ENCODE measurements at places on chromosomes 6 and 20. TPM values are rescaled to one million over a fixed set of nuclear protein-coding genes. Genes with fewer than 3 reads are reported as not detected.

DNA sequence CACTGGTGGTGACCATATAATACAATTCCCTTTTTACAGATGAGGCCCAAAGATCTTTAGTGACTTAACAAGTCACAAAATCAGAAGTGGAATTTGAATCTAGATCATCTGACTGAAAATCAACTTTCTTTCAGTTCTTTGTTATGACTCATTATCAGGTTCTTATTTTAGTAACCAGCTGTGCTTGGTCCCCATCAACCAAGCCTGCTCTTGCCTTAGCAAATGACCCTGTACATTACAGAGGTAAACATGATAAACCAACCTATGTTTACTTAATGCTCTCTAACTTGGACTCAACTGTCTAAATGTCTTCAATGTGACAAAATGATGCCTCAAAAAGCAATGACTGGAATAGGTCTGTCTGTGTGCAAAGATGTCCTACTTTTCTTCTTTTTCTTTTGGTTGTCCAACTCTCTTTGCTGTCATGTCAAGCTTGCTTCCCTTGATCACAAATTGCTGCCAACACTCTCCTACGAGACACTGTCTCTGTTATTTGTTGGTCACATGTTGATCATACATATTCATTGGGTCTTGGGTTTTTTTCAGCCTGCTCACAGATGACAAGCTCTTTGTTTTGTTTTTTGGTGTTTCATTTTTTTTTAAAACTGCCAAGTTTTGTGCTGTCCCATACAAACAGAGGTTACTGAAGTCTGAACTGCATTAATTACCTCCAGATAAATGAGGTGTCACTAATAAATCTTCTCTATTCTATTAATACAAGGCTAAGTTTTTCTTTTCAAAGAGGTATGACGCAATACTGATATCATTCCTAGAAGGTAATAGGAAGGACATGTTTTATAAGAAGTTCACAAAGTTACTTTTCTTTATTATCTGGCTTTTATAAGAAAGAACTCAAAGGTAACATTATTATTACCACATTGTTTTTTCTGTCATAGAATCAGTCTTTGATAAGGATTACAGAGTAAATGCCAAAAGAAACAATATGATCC lies 62.2 kb upstream of the PLN start:
- H3K36me3 ChIP-seq, result peaks cover 51% of the 10 kb centered on the region
- no peak overlapping the region for H3K27ac ChIP-seq
- peaks cover 14% of the 10 kb centered on the region for H3K4me1 ChIP-seq
- no peak for DNase-seq

Gene SNAP91
- 2.6 TPM for total RNA-seq

- H3K36me3 ChIP-seq, result no peaks in the 10 kb centered on the region
- DNase-seq, result no peak
- H3K27me3 ChIP-seq, result no peaks in the 10 kb centered on the region
- peaks cover 83% of the 10 kb centered on the region for H3K4me1 ChIP-seq
- no peak overlapping the region for H3K27ac ChIP-seq
These were observed 8.9 kb downstream of the FYN start for GRCh38 chr6:111864138-111865048.

Gene PLCB1
- 6.0 TPM for total RNA-seq

DNA sequence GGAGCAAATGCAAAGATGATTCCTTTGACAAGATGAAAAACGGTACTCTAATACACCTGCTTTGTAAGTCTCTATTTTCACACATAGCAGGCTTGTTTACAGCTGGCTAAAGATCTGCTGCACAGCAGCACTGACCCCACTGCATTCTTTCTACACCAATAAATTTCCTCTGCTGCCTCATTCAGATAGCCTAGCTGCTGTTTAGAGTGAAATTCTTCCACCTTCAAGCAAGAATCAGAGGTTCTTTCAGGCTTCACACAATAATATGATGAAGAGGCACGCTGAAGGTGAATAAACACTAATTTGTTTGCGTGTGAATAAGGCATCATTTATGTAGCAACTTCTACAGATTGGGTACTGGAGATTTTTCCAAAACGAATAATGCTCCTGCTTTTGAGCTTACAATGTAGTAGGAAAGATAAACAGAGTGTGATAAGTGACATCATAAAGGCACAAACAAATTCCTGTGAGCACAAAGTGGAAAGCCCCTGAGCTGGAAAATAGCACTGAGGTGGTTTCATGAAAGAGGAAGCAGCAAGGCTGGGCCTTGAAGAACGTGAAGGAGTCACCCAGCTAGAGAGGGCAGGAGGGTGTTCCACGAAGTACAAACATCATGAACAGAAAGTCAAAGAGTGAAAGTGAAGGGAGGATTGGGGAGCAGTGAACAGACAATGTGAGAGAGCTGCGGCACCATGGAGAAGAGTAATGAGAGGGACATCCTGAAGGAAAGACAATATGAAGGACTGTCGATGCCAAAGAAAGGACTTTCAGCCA lies 543.4 kb downstream of the CD83 start:
- H3K4me3 ChIP-seq, result no peak overlapping the region
- H3K36me3 ChIP-seq, result no peaks in the 10 kb centered on the region
- DNase-seq, result no peak
- peaks cover 13% of the 10 kb centered on the region for H3K4me1 ChIP-seq
- H3K27ac ChIP-seq, result no peak overlapping the region

Gene ADAM33
- 10.8 TPM for total RNA-seq

- H3K4me3 ChIP-seq, result no peak overlapping the region
- no peaks in the 10 kb centered on the region for H3K27me3 ChIP-seq
- no peak for DNase-seq
- H3K36me3 ChIP-seq, result no peaks in the 10 kb centered on the region
- H3K4me1 ChIP-seq, result peaks cover 59% of the 10 kb centered on the region
These were observed 64.3 kb downstream of the NOL4L start for GRCh38 chr20:32520927-32521203.

- no peaks in the 10 kb centered on the region for H3K4me1 ChIP-seq
- peaks cover 50% of the 10 kb centered on the region for H3K27me3 ChIP-seq
- no peak overlapping the region for H3K27ac ChIP-seq
- no peaks in the 10 kb centered on the region for H3K36me3 ChIP-seq
These were observed 1.2 kb downstream of the FUT9 start for GRCh38 chr6:96017070-96017359.

DNA sequence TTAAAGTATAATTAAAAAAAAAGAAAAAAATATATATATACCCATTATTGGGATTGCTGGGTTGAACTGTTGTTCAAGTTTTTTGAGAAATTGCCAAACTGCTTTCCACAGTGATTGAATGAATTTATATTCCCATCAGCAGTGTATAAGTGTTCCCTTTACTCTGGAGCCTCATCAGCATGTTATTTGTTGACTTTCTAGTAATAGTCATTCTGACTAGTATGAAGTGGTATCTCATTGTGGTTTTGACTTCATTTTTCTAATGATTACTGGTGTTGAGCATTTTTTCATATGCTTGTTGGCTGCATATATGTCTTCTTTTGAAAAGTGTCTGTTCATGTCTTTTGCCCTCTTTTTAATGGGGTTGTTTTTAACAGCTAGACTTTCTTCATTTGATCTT lies 1260.8 kb upstream of the GJE1 start:
- H3K4me1 ChIP-seq, result no peaks in the 10 kb centered on the region
- H3K36me3 ChIP-seq, result no peaks in the 10 kb centered on the region
- H3K27ac ChIP-seq, result no peak overlapping the region
- H3K4me3 ChIP-seq, result no peak overlapping the region
- no peaks in the 10 kb centered on the region for H3K27me3 ChIP-seq
- no peak for DNase-seq

DNA sequence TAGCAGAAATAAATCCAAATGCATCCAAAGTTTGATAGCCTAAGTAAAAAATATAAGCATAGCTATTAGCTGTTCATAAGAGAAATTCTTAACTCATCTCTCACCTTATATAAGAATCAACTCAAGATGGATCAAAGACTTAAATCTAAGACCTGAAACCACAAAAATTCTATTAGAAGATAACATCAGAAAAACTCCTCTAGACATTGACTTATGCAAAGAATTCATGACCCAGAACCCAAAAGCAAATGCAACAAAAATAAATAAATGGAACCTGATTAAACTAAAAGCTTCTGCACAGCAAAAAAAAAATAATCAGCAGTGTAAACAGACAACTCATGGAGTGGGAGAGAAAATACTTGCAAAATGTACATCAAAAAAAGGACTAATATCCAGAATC lies 184.3 kb downstream of the TFAP2A start:
- no peak overlapping the region for H3K27ac ChIP-seq
- no peak for DNase-seq
- H3K4me1 ChIP-seq, result no peaks in the 10 kb centered on the region
- H3K27me3 ChIP-seq, result no peaks in the 10 kb centered on the region
- no peak overlapping the region for H3K4me3 ChIP-seq

DNA sequence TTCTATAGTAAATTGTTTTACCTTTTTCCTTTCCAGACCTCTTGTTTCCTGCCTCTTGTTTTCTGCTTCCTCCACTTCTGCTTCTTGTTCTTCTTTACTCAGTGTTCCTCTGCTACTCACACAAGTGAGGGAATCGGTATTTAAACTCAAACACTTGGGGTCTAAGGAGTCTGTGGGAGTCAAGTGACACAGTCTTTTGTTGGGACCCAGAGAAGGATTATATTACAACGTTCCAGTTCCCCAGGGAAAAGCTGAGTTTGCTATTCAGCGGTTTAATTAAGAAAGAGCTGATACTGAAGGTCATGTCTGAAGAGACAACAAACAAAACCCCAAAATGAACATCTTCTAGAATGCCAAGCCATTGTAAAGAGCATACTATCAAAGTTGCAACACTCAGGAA lies 107.8 kb upstream of the CITED2 start:
- DNase-seq, result no peak
- no peak overlapping the region for H3K4me3 ChIP-seq
- no peaks in the 10 kb centered on the region for H3K4me1 ChIP-seq
- H3K36me3 ChIP-seq, result no peaks in the 10 kb centered on the region
- H3K27ac ChIP-seq, result no peak overlapping the region

DNA sequence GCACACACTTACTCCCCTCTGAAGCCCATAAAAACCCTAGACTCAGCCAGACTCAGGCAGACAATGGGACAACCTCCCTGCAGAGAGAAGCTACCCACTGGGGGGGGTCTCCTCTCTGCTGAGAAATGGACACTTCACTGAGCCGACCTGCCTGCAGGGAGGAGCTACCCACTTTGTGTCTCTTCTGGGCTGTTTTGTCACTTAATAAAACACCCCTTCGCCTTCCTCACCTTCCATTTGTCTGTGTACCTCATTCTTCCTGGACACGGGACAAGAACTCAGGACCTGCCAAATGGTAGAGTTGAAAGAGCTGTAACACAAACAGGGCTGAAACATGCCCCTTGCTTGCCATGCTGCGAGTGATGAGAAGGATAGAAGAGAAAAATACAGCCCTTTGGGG lies 151.7 kb upstream of the HDDC2 start:
- H3K27ac ChIP-seq, result no peak overlapping the region
- H3K27me3 ChIP-seq, result no peaks in the 10 kb centered on the region
- no peaks in the 10 kb centered on the region for H3K4me1 ChIP-seq
- H3K36me3 ChIP-seq, result no peaks in the 10 kb centered on the region

Gene ENTPD6
- 106 TPM for total RNA-seq
